Fibroblast of lung (primary cell): ENCODE measurements at places on chromosomes 13 and 19. TPM values are rescaled to one million over a fixed set of nuclear protein-coding genes. Genes with fewer than 3 reads are reported as not detected.

Gene GMIP
- total RNA-seq = 2.1 and 5.3 TPM in 2 replicates

Gene N4BP2L1
- total RNA-seq = 5.6 and 5.9 TPM in 2 replicates

Gene ZNF730
- total RNA-seq = 1.0 and 1.3 TPM in 2 replicates

Gene DNAJC15
- 6.2 and 18.5 TPM in 2 replicates for total RNA-seq

Gene SMIM17
- total RNA-seq = under 0.01 and 0.33 TPM in 2 replicates

Gene B3GNT8
- 1.3 and 3.5 TPM in 2 replicates for total RNA-seq

Gene TSKS
- 0.26 TPM in 1 of 2 replicates, not detected in the other for total RNA-seq

Gene IRGC
- not detected in 2 replicates for total RNA-seq

Gene TPTE2
- total RNA-seq = not detected in 2 replicates
